ENCODE measurements at places on chromosomes 7 and 10.

DNA sequence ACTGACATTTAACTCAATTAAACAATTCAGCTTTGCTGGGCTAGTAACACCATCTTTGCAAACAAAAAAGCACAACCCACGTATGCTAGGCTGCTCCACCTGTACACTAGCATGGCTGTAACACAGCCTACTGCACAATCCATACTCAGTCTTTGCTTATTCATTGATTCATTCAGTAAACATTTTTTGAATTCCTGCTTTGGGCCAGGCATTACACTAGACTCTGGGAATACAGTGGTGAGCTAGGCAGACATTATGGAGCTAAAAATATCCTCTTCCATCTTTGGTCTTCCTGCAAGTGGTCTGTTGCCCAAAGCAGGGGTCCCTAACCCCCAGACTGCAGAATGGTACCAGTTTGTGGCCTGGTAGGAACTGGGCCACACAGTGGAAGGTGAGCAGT lies 9.9 kb downstream of the CNNM1 start:
- H3K27me3 ChIP-seq = no peaks in the 10 kb centered on the region
- peaks cover 15% of the 10 kb centered on the region for H3K4me1 ChIP-seq
- no peaks in the 10 kb centered on the region for H3K36me3 ChIP-seq
- peak overlapping the region; percentile 35 for H3K27ac ChIP-seq
- no peak overlapping the region for H3K4me3 ChIP-seq
- DNase-seq = peak; percentile 56

DNA sequence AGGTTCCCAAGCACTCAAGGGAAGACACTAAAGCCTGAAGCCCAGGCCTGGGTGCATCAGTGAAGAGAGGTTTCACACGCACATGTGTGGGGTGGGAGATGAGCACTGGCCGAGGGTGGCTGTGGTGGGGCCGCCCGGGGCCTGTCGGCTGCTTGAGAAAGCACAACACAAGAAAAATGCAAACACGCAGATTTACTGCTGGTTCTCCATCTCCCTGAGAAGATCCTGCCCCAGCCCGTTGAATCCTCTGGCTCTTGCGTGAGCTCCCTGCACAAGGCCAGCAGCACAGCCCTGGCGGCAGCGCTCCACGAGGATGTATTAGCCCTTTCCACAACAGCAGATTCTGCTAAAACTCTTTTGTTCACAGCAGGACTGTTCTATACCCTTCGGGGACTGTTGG lies 6.2 kb downstream of the ZNF511 start:
- no peaks in the 10 kb centered on the region for H3K36me3 ChIP-seq
- H3K27ac ChIP-seq = no peak overlapping the region
- H3K4me3 ChIP-seq = no peak overlapping the region
- no peak for DNase-seq
- no peaks in the 10 kb centered on the region for H3K27me3 ChIP-seq

- H3K27me3 ChIP-seq = no peaks in the 10 kb centered on the region
- no peak for DNase-seq
- H3K4me3 ChIP-seq = no peak overlapping the region
- no peak overlapping the region for H3K27ac ChIP-seq
- H3K4me1 ChIP-seq = peaks cover 6% of the 10 kb centered on the region
- no peaks in the 10 kb centered on the region for H3K36me3 ChIP-seq
Observed at GRCh38 chr10:82867056-82867455, 992.1 kb downstream of the NRG3 start.

- H3K27ac ChIP-seq = no peak overlapping the region
- no peaks in the 10 kb centered on the region for H3K4me1 ChIP-seq
- DNase-seq = no peak
- no peaks in the 10 kb centered on the region for H3K27me3 ChIP-seq
- H3K36me3 ChIP-seq = no peaks in the 10 kb centered on the region
- no peak overlapping the region for H3K4me3 ChIP-seq
Observed at GRCh38 chr7:63789378-63790176, 209.1 kb upstream of the ZNF722 start.

- H3K4me1 ChIP-seq = no peaks in the 10 kb centered on the region
- no peak overlapping the region for H3K27ac ChIP-seq
- no peaks in the 10 kb centered on the region for H3K27me3 ChIP-seq
- DNase-seq = no peak
- H3K4me3 ChIP-seq = no peak overlapping the region
- H3K36me3 ChIP-seq = no peaks in the 10 kb centered on the region
Observed at GRCh38 chr10:61376377-61376776, 76.8 kb downstream of the TMEM26 start.

DNA sequence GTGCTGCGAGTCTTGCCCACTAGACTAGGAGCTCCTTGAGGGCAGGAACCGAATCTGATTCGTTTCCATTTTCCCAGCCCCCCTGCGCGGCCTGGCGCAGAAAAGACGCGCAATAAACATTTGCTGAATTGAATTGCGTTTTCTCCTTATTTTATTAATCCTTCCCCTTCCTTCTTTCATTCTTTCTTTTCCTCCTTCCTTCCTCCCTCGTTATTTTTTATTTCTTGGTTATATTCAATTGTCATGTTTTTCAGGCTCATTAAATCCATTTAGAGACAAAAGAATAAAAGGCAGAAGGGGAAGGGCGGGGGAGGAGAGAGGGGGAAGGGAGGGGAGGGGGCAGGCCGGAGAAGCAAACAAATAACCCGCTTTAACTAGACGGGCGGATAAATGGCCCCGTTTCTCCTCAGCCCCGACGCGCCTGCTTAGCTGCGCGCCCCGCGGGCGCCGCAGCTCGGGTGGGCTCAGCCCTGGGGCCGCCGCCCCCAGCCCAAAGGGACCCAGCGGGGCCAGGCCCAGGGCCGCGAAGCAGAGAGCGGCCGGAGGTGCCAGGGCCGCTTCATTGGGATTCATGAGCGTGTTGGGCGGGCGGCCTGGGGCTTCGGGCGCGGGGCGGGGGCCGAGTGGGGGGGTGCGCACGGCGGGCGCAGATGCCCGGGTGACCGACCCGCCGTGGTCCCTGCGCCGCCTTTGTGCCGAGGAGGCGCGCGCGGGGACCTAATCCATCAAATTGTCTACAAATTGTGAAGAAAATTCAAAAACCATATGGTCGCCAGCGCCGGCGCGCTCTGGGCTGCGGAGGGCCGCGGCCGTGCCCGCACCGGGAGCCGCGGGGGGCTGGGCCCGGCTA lies 5.0 kb downstream of the LBX1 start:
- peaks cover 93% of the 10 kb centered on the region for H3K27me3 ChIP-seq
- no peaks in the 10 kb centered on the region for H3K36me3 ChIP-seq
- H3K4me1 ChIP-seq = peaks cover 3% of the 10 kb centered on the region
- no peak overlapping the region for H3K27ac ChIP-seq

DNA sequence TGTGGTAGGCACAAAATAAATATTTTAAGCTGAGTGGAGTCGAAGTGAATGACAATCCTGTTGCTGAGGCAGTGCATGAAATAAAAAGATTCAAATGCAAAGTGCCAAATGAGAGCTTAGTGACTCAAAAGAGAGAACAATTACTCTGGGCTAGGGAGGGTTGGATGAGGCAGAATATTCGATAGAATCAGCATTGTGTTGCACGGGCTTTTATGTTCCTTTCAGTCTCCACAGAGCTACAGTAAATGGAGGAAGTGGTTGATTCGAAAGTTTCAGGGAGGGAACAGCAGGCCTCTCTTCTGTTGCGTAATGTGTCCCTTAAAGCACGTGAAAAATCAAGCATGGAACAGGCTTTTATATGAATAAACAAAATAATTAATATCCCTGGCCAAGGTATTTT lies 599.3 kb upstream of the CELF2 start:
- H3K4me1 ChIP-seq = no peaks in the 10 kb centered on the region
- no peak overlapping the region for H3K27ac ChIP-seq
- no peak for DNase-seq

DNA sequence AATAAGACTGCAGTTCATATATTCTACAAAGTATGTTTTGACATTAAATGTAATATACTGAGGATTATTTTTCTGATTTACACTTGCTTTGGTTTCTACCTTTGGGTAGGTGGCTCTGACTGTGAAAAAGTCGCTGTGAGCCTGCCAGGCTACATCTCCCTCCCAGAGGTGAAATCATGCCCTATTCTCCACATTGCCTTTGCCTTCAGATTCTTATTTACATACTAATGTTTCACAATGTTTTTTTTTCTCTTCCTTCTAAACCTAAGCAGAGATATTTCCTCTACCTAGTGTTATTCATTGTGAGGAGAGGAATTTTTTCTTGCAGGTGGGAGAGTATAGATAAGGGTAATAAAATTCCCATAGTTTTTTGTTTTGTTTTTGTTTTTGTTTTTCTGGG lies 111.5 kb upstream of the ANTXRL start:
- no peaks in the 10 kb centered on the region for H3K4me1 ChIP-seq
- H3K27me3 ChIP-seq = peaks cover 6% of the 10 kb centered on the region
- no peak overlapping the region for H3K27ac ChIP-seq
- no peak overlapping the region for H3K4me3 ChIP-seq
- DNase-seq = no peak
- no peaks in the 10 kb centered on the region for H3K36me3 ChIP-seq

GRCh38 chr10:108052981-108053380 lies 888.5 kb upstream of the SORCS1 start:
- H3K4me3 ChIP-seq = no peak overlapping the region
- no peaks in the 10 kb centered on the region for H3K36me3 ChIP-seq
- no peaks in the 10 kb centered on the region for H3K27me3 ChIP-seq
- peak; percentile 81 for DNase-seq

GRCh38 chr7:65390588-65390987 lies 16.9 kb downstream of the ZNF92 start:
- peaks cover 3% of the 10 kb centered on the region for H3K36me3 ChIP-seq
- H3K27me3 ChIP-seq = no peaks in the 10 kb centered on the region
- no peaks in the 10 kb centered on the region for H3K4me1 ChIP-seq

DNA sequence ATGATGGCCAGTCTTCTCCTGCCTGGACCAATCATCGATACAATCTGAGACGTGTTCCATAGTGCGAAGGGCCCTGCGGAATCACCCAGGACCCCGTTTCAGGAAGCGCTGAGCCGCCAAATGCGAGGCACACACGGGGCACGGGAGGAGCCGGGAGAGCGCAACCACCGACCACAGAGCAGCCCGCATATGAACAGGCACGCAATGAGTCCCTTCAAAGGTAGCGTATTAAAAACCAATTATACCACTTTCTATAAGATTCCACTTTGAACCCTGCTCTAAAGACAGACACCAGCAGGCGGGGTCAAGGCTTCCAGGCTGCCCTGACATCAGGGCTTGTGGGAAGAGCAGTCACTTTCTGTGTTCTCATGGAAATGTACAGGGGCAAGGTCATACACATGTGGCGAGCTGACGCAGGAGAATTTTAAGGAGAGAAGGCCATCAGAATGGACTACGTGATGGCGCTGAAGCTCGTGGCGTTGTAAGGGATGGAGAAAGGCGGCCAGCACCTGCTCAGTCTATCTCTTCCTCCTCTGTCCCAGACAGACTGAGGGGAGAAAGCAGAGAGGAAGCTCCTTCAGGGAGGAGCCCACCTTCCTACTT lies 46.2 kb downstream of the AMZ1 start:
- H3K36me3 ChIP-seq = no peaks in the 10 kb centered on the region
- no peaks in the 10 kb centered on the region for H3K4me1 ChIP-seq
- no peaks in the 10 kb centered on the region for H3K27me3 ChIP-seq
- no peak for DNase-seq
- no peak overlapping the region for H3K27ac ChIP-seq
- no peak overlapping the region for H3K4me3 ChIP-seq

DNA sequence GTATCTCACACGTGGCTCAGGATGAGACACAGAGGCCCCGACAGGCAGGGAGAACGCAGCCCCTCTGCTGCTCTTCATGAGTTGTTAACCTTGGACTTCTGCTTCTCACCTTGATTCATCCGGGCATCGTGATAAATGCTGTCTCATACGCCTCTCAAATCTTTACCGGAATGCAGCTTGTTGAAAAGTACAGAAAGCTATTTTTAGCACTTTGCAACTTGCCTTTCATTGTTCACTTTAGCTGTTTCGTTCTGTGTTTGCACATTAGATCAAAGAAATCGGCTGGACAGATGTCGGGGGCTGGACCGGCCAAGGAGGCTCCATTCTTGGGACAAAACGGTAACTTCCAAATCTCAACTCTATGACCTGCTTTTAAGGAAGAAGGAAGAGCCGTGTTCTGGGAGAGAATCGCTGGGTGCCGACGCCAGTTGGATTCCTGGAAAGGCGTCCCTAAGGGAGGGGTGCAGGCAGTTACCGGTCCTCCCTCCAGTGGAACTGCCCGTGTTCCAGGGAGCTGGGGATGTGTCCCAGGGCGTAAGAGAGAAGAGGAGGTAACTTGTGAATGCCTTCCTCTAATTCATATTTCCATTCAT lies 49.3 kb downstream of the PFKP start:
- no peaks in the 10 kb centered on the region for H3K4me1 ChIP-seq
- H3K4me3 ChIP-seq = no peak overlapping the region
- DNase-seq = no peak
- no peaks in the 10 kb centered on the region for H3K27me3 ChIP-seq
- H3K27ac ChIP-seq = no peak overlapping the region

GRCh38 chr7:3432911-3433310 lies 131.9 kb downstream of the SDK1 start:
- H3K27me3 ChIP-seq = no peaks in the 10 kb centered on the region
- no peaks in the 10 kb centered on the region for H3K4me1 ChIP-seq
- no peak for DNase-seq
- H3K4me3 ChIP-seq = no peak overlapping the region
- H3K27ac ChIP-seq = no peak overlapping the region

- no peaks in the 10 kb centered on the region for H3K36me3 ChIP-seq
- H3K27ac ChIP-seq = no peak overlapping the region
- no peak for DNase-seq
- no peak overlapping the region for H3K4me3 ChIP-seq
Observed at GRCh38 chr7:142602183-142602582, 147.1 kb upstream of the PRSS1 start.

GRCh38 chr10:25483999-25484398 lies 309.2 kb downstream of the GPR158 start:
- no peaks in the 10 kb centered on the region for H3K4me1 ChIP-seq
- H3K4me3 ChIP-seq = no peak overlapping the region
- H3K27me3 ChIP-seq = no peaks in the 10 kb centered on the region
- no peak overlapping the region for H3K27ac ChIP-seq

DNA sequence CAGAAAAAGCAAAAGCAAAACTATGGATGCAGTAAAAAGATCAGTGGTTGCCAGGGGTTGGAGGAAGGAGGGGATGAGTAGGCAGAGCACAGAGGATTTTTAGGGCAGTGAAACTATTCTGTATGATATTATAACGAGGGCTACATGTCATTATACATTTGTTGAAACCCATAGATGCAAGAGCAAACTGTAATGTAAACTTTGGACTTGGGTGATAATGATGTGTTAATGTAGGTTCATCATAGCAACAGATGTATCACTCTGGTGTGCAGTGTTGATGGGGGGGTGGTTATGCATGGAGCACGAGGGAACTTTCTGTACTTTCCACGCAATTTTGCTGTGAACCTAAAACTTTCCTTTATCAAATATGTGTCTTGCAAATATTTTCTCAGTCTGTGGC lies 23.2 kb downstream of the SLK start:
- H3K4me1 ChIP-seq = peaks cover 18% of the 10 kb centered on the region
- no peak overlapping the region for H3K27ac ChIP-seq
- no peak for DNase-seq
- H3K4me3 ChIP-seq = no peak overlapping the region
- H3K27me3 ChIP-seq = no peaks in the 10 kb centered on the region

DNA sequence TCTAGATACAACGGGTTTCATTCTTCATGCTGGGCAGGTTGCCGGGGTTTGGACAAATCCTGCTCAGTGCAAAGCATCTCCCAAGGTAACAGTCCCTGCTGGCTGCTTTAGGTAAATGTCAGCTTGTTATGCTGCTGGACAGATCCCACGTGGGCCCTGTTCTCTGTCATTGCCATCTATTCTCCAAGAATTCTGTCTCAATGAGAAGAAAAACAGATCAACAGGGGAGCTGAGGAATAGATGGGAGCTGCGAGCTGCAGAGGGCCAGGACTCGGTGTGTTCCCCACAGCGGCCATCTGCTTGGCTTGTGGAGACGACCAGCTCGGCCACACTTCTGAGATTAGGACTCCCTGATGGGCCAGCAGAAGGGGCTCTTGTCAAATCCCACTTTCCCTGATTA lies 235.2 kb downstream of the DPP6 start:
- no peak overlapping the region for H3K27ac ChIP-seq
- H3K4me3 ChIP-seq = no peak overlapping the region
- H3K27me3 ChIP-seq = no peaks in the 10 kb centered on the region
- H3K4me1 ChIP-seq = no peaks in the 10 kb centered on the region
- no peak for DNase-seq

Data from GM23248 (cell line).